ENCODE measurements at places on chromosomes 5 and 9.

GRCh38 chr5:72921886-72922285 lies 34.0 kb upstream of the FCHO2 start:
- DNase-seq: no peak

GRCh38 chr9:36632892-36633291 lies 60.2 kb downstream of the MELK start:
- DNase-seq: no peak

GRCh38 chr9:135520916-135521607 lies at the start of gene LCN1:
Gene LCN1, plus strand, starts transcription at chr9:135521440. Its CDS starts 58 bp downstream, at chr9:135521498.
- DNase-seq: no peak

DNA sequence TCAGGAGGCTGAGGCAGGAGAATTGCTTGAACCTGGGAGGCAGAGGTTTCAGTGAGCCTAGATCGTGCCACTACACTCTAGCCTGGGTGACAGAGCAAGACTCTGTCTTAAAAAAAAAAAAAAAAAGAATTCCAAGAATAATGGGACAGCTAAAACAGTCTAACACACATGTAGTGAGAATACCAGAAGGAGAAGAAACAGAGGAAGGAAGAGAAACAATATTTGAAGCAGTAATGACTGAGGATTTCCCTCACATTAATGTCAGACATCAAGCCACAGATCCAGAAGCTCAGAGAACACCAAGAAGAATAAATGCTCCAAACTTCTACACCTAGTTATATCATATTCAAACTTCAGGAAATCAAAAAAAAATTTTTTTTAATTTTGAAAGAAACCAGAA lies 47.1 kb upstream of the EFNA5 start:
- no peak for DNase-seq

DNA sequence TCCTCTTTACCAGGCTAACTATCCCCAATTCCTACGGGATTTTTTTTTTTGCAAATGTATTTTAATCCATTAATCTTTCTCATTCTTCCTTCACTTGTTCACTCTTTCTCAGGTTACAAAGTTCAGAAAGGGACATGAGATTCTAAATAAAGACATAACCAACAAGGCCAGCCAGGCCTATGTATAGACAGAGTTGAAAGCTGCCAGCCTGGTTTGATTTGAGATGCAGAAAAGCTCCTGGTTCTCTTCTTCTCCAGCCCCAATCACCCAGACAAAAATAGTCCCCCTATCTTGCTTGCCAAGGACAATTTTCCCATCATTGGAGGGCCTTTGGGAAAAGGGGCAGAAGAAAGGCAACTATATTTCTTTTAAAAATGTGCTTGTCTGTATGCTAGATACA lies 398.8 kb downstream of the NFIB start:
- no peak for DNase-seq

- no peak for DNase-seq
These were observed 17.4 kb upstream of the ARSI start for GRCh38 chr5:150320044-150320613.

- no peak for DNase-seq
These were observed 53.8 kb upstream of the EDIL3 start for GRCh38 chr5:84438456-84438855.

GRCh38 chr5:2757563-2758351 lies 6.3 kb upstream of the IRX2 start:
- DNase-seq: no peak

- no peak for DNase-seq
These were observed 20.2 kb downstream of the ARSB start for GRCh38 chr5:78964889-78965288.

- no peak for DNase-seq
These were observed 734.5 kb upstream of the NUDT12 start for GRCh38 chr5:104297076-104297475.

Data from NCI-H1048 (cell line).